ENCODE measurements at places on chromosomes 2 and 18. TPM values are rescaled to one million over a fixed set of nuclear protein-coding genes. Genes with fewer than 3 reads are reported as not detected.

DNA sequence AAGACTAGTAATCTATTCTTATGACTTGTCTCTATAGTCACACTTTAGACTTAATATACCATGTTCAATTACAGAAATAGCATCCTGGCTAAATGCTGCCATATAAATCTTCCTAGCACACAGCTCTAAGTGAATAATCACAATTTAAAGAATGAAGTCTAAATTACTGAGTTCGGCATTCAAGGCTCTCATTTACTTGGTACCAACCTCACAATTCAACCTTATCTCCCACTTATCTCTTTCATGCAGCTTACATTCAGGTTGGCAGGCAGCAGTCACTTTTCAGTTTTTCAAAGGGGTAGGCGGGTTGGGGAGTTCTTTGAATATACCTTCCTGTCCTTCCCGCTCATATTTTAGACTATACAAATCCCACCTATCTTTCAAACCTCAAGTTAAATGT lies 1.5 kb downstream of the MMADHC start:
- peak overlapping the region; percentile 83 for H3K4me3 ChIP-seq
- no peaks in the 10 kb centered on the region for H3K27me3 ChIP-seq
- DNase-seq = no peak
- peaks cover 42% of the 10 kb centered on the region for H3K4me1 ChIP-seq
- H3K27ac ChIP-seq = no peak overlapping the region
- peaks cover 3% of the 10 kb centered on the region for H3K36me3 ChIP-seq

GRCh38 chr2:70336552-70336951 lies 34.7 kb upstream of the FAM136A start:
- no peak overlapping the region for H3K27ac ChIP-seq
- no peaks in the 10 kb centered on the region for H3K36me3 ChIP-seq
- no peak for DNase-seq
- H3K4me3 ChIP-seq = no peak overlapping the region
- peaks cover 18% of the 10 kb centered on the region for H3K27me3 ChIP-seq

DNA sequence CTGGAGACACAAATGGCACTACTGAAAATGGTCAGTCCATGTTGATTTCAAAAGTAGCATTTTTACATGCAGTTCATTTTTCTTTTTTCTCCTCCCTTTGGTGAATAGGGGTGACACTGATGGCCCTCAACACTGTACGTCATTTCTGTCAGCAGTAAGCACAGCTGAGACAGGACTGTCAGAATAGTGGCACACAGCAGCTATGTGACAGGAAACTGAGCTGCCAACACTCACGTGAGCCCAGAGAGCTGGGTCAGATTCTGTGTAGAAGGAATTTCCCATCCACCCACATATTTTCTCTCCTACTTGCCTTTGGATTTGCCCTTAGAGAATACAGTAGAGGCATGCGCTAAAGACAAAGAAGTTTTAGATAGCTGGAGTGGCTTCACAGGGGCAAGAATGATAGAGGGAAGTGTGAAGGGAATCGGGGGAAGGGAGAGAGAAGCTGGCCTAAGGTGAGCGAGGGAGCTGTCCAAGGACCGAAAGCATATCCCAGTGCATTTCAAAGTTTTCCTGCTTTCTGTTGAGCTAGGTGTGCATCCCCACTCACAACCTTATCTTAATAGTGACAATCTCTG lies 476.6 kb downstream of the CNTNAP5 start:
- no peak overlapping the region for H3K27ac ChIP-seq
- H3K27me3 ChIP-seq = no peaks in the 10 kb centered on the region
- no peaks in the 10 kb centered on the region for H3K4me1 ChIP-seq
- no peak overlapping the region for H3K4me3 ChIP-seq
- H3K36me3 ChIP-seq = no peaks in the 10 kb centered on the region

GRCh38 chr2:227480528-227480927 lies 8.6 kb downstream of the AGFG1 start:
- H3K4me3 ChIP-seq = no peak overlapping the region
- H3K27me3 ChIP-seq = no peaks in the 10 kb centered on the region
- no peaks in the 10 kb centered on the region for H3K36me3 ChIP-seq

RNF125 gene
- total RNA-seq = 1.4 TPM

DSG1 gene
- total RNA-seq = 1.1 TPM

FOXD4L1 gene
- total RNA-seq = 0.13 TPM

- H3K36me3 ChIP-seq = no peaks in the 10 kb centered on the region
- no peak overlapping the region for H3K27ac ChIP-seq
- H3K4me1 ChIP-seq = no peaks in the 10 kb centered on the region
- no peak for DNase-seq
Measured at GRCh38 chr2:99735753-99736152, 245.9 kb upstream of the REV1 start.

- H3K27ac ChIP-seq = no peak overlapping the region
- H3K36me3 ChIP-seq = no peaks in the 10 kb centered on the region
- no peaks in the 10 kb centered on the region for H3K4me1 ChIP-seq
- H3K27me3 ChIP-seq = no peaks in the 10 kb centered on the region
- DNase-seq = no peak
- H3K4me3 ChIP-seq = no peak overlapping the region
Measured at GRCh38 chr2:113227698-113228097, 51.0 kb downstream of the PAX8 start.

DRC1 gene
- total RNA-seq = not detected

DNA sequence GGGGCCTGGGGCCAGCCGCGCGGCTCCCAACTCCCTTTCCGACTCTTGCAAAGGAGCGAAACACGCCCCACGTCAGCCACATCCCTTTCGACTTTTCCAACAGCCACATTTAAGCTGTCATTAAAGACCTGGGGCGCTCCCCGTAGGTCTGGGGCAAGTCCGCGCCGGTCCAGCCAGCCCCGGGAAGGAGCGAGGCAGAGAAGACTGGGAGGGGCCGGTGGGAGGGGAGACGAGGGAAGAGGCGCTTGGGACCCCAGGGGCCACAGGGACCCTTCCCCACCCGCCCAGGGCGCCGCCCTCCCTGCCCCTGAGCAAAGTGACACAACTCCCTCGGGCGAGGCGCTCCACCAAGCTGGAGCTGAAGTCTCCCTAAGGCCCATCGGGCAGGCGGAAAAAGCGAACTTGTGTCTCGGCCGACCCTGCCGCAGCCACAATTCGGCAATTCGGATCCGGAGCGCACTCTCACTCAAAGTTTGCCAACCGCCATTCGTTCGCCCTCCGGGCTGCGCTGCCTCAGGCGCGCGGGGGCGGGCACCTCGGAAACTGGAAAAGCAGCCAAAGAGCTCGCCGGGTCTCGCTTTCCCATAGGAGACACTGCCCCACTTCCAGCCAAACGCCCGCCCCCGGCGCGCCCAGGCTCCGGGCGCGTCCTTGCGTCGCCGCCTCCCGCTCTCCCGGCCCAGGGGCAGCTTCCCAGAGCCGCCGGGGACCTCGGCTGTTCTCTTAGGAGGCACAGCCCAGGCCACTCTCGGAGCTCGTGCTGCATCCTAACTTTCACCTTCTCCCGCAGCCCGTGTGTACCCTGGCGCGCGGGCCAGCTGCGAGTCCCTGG lies 1.1 kb upstream of the KCTD1 start:
- DNase-seq = peak; percentile 43
- H3K4me3 ChIP-seq = peak overlapping the region; percentile 62
- H3K36me3 ChIP-seq = no peaks in the 10 kb centered on the region

DNA sequence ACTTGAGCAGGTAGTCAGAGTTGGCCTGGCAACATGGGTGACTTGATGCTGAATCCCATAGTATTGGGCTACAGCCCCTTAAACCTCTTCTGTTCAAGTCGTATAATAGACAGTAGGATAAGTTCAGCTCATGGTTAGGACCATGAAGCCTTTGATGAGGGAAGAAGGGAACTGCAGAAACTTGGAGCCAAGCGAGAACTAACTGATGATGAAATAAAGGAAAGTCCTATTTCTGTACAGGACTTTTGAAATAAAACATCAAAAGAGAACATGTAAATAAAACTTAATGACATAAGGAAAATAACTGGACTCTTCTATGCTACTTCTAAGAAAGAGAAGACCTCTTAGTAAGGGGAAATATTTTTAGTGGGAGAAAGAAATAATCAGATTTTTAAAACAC lies 51.2 kb upstream of the UGP2 start:
- H3K36me3 ChIP-seq = no peaks in the 10 kb centered on the region
- H3K27ac ChIP-seq = no peak overlapping the region
- no peaks in the 10 kb centered on the region for H3K27me3 ChIP-seq
- no peaks in the 10 kb centered on the region for H3K4me1 ChIP-seq
- DNase-seq = no peak

DNA sequence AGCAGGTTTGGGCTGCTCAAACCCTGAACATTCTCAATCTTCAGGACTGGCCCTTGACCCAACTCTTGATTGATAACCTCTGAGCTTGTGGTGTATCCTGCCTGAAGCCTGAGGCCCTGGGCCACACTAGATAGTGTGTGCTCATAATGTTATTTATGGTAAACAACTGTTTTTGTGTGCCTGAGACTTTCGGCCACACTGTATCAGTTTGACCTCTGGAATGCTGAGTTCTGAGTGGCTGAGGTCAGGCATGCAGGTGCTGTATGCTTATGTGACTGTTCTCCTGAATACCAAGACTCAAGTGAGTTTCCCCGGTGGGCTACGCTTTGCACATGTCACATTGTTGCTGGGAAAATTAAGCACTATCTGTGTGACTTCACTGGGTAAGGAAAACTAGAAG lies 82.2 kb upstream of the RMP24 start:
- H3K4me1 ChIP-seq = no peaks in the 10 kb centered on the region
- no peak for DNase-seq
- H3K36me3 ChIP-seq = no peaks in the 10 kb centered on the region
- no peak overlapping the region for H3K4me3 ChIP-seq

- H3K27me3 ChIP-seq = no peaks in the 10 kb centered on the region
- no peak overlapping the region for H3K27ac ChIP-seq
- H3K36me3 ChIP-seq = no peaks in the 10 kb centered on the region
- no peak for DNase-seq
Measured at GRCh38 chr2:54968561-54969218, 81.6 kb downstream of the RTN4 start.
